ENCODE measurements at places on chromosomes 2 and 18.
A peak's percentile ranks its signal among the peaks of the same experiment; 100 is the strongest.

DNA sequence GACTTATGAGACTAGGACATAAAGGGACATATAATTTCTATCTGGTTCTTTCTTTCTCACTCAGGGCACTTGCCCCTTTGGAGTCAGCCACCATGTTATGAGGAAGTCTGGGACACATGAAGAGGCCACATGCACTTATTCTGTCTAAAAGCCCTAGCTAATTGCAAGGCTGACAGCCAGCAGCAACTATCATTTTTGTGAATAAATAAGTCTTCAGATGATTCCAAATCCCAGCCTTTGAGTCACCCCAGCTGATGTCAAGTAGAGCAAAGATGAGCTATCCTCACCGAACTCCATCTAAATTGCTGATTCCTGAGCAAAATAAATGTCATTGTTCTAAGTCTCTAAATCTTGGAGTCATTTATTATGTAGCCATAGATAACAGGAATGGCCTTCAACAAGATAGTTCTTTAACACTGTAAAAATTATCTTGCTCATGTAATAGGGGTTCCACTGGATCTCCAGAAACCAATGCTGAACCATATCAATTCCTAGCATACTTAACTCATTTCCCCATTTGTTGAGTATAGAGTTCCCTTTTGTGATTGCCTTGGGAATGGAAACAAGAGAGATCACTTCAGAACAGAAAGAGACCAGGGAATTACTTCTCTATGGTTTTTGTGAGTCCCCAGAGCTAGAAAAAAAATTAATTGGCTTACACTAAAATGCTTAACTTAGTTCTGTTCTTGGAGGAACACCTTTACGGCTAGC lies 50.6 kb upstream of the FN1 start:
- DNase-seq, result no peak

GRCh38 chr2:240255165-240255491 lies 114.7 kb upstream of the OTOS start:
- DNase-seq, result no peak

DNA sequence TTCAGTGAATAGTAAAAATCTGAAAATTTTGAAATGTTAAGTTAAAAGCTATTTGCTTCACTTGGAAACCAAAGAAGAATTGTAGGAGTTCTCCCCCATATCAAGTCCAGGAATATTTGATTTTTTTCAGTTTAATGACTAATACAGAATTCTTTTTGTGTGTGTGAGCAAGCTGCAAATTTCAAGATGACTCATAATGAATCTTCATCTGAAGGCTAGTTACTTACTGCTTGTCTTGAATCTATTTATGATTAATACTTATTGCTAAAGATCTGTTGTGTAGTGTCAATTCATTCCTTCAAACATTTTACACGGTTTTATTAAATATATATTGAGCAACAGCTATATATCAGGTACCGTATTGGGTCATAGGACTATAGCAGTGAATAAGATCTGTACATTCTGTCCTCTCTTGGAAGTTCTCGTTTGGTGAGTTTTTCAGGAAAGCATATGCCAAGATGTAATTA lies 47.8 kb upstream of the CAVIN2 start:
- DNase-seq, result no peak

- DNase-seq, result no peak
These were observed 47.9 kb downstream of the RAB3GAP1 start for GRCh38 chr2:135099802-135100483.

DNA sequence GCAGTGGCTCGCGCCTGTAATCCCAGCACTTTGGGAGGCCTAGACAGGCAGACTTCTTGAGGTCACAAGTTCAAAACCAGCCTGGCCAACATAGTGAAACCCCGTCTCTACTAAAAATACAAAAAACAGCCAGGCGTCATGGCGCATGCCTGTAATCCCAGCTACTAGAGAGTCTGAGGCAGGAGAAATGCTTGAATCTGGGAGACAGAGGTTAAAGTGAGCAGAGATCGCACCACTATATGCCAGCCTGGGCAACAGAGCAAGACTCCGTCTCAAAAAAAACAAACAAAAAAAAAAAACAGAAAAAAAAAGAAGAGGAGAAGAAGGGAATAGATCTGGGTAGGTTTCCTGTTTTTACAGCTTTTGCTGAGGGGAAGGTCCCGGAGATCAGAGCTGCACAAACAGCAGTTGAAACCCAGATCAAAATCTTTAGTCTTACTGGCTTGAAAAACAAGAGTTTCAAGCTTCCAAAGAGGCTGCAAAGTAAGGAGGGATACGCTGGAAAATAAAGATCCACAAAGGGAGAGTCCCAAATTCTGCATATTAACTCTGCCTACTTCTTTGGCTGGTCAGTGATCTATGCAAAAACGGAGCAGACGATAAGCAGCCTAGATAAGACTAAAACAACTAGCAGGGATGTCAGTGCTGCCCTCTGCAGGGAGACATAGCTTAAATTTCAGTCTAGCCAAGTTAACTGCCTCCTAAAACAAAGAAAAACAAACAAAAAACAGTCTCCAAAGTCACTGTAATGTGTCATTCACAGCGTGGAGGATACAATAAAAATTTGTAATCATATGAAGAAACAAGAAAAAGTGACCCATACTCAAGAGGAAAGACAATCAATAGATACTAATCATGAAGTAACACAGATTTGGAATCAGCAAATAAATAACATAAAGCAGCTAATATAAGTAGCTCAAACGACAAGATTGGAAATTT lies 74.1 kb downstream of the TLK1 start:
- DNase-seq, result peak; percentile 62

DNA sequence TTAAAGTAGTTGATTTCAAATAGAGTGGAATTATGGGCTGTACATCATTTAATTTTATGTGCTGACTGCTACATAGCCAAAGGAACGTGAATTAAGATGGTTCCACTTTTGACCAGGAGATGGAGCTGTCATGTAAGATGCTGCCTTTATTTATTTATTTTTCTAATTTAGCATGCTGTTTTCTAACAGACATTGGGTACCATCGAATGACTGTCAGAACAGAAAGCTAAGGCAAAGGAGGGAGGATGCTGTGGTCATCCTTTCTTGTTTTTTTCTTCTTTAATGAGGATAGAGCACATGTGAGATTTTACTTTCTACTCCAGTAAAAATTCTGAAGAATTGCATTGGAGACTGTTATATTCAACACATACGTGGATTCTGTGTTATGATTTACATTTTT lies at the start of gene SCN2A:
Gene SCN2A, plus strand, starts transcription at position 185 of the 400 bp plus-strand sequence. CDS start 56,410 bp downstream, outside the sequence.
- DNase-seq, result no peak

DNA sequence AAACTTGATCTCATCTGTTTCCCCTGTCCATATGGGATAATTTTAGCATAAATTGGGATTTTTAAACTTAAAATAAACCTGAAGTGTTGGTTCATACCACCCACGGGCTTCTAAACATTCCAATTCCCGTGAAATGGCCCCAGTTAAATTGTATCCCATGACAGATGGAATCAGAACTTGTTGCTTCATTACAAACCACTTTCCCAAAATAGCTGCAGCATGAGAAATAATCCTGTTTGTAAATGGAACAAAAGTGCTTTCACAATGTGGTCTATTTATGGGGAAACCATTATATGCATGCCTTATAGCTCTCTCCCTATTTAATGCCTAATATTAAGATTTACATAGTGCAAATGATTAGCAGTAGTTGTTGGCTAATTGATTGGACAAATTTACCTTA lies 15.9 kb downstream of the SCG2 start:
- DNase-seq, result no peak

DNA sequence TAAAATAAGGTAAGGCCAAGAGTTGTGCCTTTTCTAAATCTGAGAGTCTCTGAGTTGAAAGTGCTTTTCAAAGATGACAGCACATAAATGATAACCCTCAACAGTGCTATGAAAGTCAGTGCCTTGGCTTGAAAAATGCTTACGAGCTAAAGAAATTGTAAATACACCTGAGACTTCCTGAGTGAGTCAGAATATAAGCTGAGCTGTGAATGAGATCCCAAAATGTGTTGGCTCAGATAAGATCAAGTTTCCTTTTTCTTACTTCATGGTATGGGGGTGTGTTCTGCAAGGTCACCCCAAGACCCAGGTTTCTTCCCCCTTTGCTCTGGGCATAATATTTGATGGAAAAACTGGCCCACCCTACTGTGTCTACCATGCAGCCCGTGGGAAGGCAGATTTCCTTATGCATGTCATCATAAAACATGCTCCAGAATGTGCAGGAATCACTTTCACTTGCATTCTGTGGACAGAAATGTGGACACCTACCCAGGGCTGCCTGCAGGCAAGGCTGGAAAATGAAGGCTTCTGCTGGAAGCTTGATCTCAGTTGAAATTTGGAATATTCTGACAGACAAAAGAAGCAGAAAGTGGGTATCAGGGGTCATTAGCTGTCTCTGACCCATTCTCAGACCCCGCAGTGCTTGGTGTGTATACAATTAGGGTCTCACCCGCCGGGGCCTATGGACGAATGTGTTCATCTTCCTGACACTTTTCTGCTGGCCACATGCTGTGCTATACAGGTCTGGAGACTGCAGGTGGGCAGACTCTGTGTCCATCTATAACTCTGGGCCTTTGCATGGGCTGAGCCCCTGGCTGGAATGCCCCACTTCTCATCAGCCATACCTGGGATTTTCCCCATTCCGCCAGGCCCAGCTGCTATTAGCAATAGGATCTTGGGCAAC lies 212.6 kb downstream of the SH3RF3 start:
- no peak for DNase-seq

- no peak for DNase-seq
These were observed 467.9 kb downstream of the MBD2 start for GRCh38 chr18:53756610-53756972.

- no peak for DNase-seq
These were observed 489.5 kb downstream of the TNS1 start for GRCh38 chr2:217513258-217513657.

DNA sequence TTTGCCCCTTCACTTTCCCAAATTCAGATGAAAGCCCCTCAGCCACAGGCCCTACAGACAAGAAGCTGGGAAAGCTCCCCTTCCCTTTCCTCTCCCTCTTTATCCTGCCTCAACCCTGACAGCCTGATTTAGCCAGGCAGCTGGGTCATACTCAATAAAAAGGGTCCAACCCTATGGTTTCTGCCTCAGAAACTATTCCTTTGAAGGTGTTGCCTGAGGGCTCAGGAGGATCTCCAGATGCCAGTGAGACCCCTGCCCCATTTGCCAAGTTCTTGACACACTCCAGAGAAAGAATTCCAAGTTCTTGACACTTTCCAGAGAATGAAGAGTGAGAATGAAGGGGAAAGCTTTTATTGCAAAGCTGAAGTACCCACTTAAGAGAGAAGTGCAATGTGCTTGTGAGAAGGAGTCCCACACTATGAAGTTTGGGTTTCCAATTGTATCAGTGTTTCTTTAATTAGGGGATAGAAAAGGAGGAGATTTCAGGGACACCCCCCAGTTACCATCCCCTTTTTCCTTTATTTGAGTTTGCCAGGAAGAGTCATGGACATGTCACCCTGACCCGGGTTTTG lies 576.2 kb downstream of the METTL4 start:
- DNase-seq, result no peak

DNA sequence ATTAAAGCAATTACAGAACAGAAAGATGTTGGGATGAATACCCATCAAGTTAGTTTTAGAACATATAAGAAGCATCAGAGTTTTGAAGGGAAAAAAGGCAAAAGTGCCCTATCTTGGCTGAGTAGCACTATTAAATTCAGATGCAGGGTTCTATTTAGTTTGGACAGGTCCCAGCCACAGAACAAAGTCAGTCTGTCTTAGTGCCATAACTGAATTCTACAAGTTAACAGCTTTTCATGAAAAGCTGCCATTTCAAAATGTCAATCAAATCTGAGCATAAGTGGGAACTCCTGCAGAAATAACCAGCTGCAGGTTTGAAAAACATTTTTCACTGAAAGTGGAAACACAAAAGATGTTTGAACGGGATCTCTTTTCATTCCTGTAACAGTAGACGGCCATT lies 160.4 kb downstream of the SRBD1 start:
- no peak for DNase-seq

- no peak for DNase-seq
These were observed 321.4 kb upstream of the MMADHC start for GRCh38 chr2:149908726-149909683.

DNA sequence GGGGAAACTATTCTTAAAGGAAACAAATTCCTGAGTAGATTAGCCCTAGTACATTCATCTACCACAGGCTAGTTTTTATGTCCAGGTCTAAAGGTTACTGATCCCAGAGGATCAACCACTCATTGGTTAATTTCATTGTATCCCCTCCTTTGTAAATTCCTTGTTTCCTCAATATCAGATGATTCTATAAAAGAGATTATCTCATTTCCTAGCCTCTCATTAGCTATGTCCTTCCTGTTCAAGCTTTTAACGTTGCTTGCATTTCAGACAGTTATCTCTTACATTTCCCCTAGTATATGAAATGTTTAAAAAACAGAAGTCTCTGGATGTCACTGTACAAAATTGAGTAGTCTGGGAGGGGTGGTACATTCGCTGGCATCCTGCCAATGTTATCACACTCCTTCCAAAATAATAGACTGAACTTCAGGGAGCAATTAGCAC lies 24.2 kb upstream of the ARMC9 start:
- no peak for DNase-seq

DNA sequence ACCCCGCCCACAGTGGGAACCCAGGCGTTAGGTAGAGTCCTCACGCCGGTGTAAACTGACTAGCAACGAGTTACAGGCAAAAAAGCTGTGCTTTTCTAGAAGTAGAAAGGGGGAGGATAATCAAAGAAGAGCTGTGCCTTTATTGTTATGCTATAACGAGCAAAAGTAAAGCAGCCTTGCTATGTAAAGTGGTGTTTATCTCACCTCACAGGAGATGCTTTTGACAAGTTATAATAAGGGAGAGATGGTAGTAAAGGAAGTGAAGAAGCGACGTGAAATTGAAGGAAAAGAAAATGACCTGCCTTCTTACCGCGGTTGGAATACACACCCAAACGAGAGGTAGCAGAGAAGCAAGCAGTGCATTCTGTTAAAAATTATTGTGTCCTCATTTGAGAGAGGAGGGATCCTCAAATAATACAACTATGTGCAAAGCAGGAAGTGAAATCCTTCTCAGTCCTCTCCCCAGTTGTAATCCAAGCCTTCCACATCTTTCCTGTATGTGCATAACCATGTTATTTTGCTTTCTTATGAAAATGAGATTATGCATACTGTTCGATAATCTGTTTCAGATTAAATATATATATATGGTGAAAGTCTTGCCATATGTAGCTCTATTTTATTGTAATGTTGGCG lies 962 bp downstream of the TANK start:
- no peak for DNase-seq

GRCh38 chr2:30561349-30561748 lies 114.3 kb downstream of the LCLAT1 start:
- DNase-seq, result no peak

- DNase-seq, result no peak
These were observed 1326.2 kb upstream of the TMEFF2 start for GRCh38 chr2:193520709-193521458.

Data from activated CD4-positive, alpha-beta T cell treated with anti-CD3 and anti-CD28 coated beads for 48 hours (primary cell).